ENCODE measurements at places on chromosomes 1 and 21. TPM values are rescaled to one million over a fixed set of nuclear protein-coding genes. Genes with fewer than 3 reads are reported as not detected.

HSD3B1 gene
- total RNA-seq, result not detected

BROX gene
- 56.8 TPM for total RNA-seq

CLCA1 gene
- total RNA-seq, result not detected

TDRD5 gene
- not detected for total RNA-seq

KIAA1614 gene
- 0.27 TPM for total RNA-seq

SYTL1 gene
- total RNA-seq, result 16.5 TPM

OR2T2 gene
- not detected for total RNA-seq

GFI1 gene
- total RNA-seq, result 0.31 TPM

GJC2 gene
- total RNA-seq, result 1.2 TPM

SPRR2G gene
- total RNA-seq, result not detected

DNA sequence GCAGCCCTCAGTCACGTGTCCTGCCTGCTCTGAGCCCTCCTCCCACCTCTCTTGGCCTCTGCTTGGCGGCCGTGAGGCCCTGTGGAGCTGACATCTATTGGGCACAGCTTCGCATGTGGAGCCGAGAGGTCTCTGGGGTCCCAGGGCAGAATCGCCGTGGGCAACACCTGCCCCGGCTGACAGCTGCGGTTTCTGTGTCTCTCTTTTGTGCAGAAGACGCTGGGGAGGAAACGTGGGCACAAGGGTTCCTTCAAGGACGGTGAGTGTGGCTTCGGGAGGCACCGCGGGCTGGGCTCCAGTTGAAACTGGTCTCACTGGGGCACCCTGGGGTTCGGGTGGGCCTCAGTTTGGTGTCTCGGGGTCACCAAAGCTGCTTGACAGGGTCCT, 11.5 kb downstream of the ARHGEF16 start:
- no peak for DNase-seq

GRCh38 chr1:18093646-18094045, 14.0 kb upstream of the IGSF21 start:
- no peak for DNase-seq

DNA sequence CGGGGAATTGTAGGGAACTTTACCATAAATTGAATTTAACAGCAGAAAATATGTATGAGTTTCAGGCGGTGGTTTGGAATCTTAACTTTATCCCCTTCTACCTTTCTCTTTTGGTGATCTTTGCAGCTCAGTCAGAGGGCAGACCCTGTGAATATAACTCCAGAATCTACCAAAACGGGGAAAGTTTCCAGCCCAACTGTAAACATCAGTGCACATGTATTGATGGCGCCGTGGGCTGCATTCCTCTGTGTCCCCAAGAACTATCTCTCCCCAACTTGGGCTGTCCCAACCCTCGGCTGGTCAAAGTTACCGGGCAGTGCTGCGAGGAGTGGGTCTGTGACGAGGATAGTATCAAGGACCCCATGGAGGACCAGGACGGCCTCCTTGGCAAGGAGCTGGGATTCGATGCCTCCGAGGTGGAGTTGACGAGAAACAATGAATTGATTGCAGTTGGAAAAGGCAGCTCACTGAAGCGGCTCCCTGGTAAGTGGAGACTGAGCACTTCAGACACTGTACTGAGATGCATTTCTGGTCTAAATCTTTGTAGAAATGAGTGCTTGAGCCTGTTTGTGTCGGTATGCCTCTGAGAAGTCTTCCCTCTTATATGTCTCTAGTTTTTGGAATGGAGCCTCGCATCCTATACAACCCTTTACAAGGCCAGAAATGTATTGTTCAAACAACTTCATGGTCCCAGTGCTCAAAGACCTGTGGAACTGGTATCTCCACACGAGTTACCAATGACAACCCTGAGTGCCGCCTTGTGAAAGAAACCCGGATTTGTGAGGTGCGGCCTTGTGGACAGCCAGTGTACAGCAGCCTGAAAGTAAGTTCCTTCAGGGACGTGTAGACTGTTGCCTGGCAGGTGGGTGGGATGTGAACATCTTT, 1.5 kb downstream of the CCN1 start:
- DNase-seq, result peak; percentile 78

- DNase-seq, result no peak
These were observed 1.8 kb upstream of the PRELP start for GRCh38 chr1:203473781-203474305.

- no peak for DNase-seq
These were observed 14.7 kb downstream of the OBSCN start for GRCh38 chr1:228222548-228222947.

DNA sequence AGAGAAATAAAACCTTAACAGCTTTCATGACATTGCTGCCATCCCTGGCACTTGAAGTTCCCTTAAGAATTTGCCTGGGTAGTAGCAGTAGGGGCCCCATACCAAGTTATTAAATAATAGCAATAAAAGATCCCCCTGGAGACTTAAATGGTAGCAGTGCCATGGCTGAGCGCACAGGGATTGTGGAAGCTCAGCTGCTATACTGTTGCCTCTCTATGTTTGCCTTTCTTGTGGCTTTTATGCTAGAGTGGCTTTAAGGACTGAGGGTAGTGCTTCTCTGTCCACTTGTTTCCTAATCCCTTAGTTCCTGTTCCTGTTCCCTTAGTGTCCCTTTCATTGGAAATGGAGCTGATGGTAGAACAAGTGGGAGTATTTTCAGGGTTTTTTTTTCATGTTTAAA, 42.1 kb downstream of the NCF2 start:
- no peak for DNase-seq

GRCh38 chr1:85463731-85464496, 1.0 kb downstream of the DDAH1 start:
- no peak for DNase-seq

- DNase-seq, result no peak
These were observed 124.5 kb downstream of the FGGY start for GRCh38 chr1:59421232-59421920.

GRCh38 chr1:40973912-40974311, 5.6 kb upstream of the CTPS1 start:
- no peak for DNase-seq

- DNase-seq, result no peak
These were observed 5.3 kb downstream of the LRRC40 start for GRCh38 chr1:70200065-70200464.

- no peak for DNase-seq
These were observed 1453.2 kb downstream of the PLA2G4A start for GRCh38 chr1:188281921-188282320.

GRCh38 chr1:62311473-62311943, 7.7 kb downstream of the KANK4 start:
- DNase-seq, result no peak

GRCh38 chr1:212950243-212951125, at the start of gene VASH2:
VASH2 (plus strand) TSS chr1:212950541; CDS start chr1:212951543, 1,002 bp downstream.
- DNase-seq, result peak; percentile 89

- DNase-seq, result no peak
These were observed 50.6 kb upstream of the ANGPTL1 start for GRCh38 chr1:178921499-178921898.

DNA sequence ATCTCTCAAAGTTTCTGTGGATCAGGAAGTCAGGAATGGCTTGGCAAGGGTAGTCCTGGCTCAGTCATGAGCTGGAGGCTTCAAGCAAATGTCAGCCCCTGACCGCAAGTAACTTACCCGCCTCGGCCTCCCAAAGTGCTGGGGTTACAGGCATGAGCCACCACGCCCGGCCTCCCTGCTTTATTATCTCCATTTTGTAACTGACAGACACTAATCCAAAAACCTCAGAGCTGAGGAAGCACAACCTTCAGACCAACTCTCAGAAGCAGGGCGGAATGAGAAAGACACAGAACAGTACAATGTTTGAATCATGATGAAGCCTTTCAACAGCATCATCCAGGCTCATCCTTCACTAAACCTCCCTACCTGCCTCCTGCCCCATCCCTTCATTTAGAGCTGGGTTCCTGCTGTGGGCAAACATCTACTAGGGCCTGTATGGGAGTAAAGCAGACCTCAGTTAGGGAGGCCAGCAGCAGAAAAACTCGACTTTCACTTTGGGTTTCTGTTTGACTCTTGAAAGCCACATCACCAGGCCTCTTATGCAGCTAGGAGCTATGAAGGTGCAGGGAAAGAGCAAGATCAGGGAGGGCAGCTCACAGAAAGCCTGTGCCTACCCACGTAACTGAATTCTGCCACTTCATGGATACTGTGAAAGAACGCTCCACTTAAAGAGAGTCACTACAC, 84.4 kb upstream of the RAB4A start:
- DNase-seq, result no peak

DNA sequence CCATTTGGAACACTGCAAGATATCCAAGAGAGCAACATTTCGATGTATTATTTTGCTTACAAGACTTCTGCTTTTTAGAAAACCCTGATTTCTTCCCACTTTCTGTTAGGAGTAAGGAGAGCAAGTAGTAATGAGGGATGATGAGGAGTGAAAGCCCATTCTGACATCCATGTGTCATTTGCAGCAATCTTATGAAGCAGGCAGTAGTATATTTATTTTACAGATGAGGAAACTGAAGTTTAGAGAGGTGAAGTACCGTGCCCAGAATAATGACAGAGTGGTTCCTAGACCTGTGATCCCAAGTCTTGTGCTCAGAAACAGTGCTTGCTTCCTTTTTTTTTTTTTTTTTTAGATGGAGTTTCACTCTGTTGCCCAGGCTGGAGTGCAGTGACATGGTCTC, 7.1 kb upstream of the ZSCAN20 start:
- no peak for DNase-seq

- no peak for DNase-seq
These were observed 68.3 kb downstream of the SLC45A1 start for GRCh38 chr1:8386247-8386646.

DNA sequence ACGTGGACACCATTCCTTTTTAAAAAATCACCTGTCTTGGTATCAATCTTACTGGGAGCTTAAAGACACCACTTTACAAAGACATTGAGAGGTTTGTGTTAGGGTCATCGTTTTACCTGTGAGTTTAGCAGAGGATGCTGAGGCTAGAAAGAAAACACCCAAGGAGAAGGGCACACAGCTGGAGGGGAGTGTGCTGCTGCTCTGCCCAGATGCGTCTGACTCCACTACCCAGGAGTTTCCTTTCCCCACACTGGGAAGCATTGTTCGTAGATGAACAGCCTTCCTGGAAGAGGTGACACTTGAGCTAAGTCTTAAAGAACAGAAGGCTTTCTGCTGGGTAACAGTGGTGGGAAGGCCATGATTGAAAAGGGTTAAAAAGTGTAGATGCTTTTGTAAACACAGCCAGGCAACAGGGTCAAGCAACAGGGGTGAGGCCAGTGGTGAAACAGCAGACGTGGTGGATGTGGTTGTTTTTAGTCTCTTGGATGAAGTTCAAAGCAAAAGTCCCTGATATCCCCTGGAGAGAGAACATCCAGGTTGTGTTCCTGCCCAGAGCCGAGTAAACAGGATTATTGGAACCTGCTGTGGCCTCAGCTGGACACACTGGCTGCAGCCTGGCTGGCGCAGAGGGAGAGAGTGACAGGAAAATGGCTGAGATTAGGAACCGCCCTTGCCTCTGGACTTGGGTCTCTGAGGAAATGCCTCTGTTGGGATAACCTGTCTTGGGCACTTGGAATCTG, 198.6 kb upstream of the JUN start:
- DNase-seq, result no peak

DNA sequence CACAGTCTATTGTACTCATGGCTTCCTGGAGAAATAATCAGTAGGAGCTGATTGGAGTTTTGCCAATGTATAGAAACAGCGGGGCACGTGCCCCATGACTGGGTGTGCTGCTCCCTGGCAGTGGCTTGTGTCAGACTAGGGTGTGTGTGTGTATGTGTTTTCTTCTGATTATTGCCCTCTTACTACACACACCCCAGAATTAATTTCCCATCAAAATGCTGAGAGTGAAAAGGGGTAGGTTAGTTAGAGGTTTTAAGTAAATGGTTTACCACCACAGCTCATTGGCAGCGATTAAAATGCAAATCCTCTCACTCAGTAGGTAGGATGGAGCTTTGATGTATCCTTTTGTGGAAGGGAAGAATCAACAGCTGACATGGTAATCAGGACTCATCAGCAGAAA, 29.9 kb downstream of the HHAT start:
- no peak for DNase-seq

- DNase-seq, result no peak
These were observed 723 bp upstream of the GNAI3 start for GRCh38 chr1:109547463-109548320.

DNA sequence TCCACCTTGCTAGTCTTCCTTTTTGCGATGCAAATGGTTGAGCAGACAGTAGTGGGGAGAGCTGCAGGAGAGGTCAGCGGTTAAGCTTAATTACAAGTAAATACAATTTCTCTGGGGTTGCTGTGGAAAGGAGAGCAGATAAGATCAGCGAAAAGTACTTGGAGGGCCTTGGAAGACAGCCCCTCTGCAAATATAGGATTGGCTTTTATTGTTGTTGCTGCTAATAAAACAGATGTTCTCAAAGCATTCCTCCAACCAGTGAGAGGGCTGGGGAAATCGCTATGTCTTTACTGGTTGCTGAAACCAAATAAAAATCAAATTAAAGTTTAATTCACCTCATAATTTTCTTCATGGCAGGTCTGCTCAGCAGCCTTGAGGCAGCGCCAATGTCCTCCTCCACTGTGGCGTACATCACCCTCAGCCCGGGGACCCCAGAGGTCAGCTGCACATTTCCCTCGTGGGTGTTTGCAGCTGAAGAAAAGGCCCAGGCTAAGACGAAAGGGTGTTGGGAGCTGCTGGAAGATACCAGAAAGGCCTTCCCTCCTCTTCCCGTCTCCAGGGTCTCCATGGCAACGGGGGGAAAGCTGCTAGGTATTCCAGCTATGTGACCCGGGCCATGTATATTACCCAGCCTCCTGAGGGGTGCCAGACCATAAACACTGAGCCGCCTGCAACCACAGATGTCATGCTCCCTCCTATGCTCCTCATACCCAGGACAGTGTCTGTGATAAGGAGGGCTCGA, 54.6 kb upstream of the POU2F1 start:
- no peak for DNase-seq

- peak; percentile 86 for DNase-seq
These were observed 106.5 kb upstream of the SLC44A3 start for GRCh38 chr1:94713472-94714141.

DNA sequence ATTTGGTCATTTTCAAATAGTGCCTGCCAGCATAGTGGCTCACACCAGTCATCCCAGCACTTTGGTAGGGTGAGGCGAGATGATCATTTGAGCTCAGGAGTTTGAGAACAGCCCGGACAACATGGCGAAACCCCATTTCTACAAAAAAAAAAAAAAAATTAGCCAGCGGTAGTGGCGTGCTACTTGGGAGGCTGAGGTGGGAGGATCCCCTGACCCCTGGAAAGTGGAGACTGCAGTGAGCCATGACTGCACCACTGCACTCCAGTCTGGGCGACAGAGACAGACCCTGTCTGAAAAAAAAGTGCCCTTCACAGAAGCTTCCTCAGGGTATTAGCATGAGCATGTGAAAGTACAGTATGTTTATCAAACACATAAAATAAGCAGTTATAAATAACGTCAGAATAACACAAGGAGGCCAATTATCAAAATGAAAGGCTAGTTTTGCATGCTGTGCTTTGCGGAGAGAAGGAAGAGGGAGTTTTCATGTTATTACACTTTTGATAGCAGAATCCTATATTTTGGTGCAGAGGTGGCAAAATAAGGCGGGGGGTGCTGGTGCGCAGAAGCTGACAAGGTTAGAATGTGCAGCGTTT, 781 bp upstream of the METTL13 start:
- no peak for DNase-seq

DNA sequence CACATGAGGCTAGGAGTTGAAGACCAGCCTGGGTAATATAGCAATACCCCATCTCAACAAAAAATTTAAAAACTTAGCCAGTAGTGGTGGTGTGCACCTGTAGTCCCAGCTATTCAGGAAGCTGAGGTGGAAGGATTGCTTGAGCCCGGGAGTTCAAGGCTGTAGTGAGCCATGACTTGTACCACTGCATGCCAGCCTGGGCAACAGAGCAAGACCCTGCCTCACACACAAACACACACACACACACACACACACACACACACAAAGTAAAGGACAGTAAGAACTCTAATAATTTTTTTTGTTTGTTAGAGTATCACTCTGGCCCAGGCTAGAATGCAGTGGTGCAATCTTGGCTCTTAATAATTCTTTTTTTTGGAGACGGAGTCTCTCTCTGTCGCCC, 138.0 kb upstream of the SOD1 start:
- no peak for DNase-seq
